NB4 (cell line): ENCODE measurements at places on chromosomes 2 and 18.

DNA sequence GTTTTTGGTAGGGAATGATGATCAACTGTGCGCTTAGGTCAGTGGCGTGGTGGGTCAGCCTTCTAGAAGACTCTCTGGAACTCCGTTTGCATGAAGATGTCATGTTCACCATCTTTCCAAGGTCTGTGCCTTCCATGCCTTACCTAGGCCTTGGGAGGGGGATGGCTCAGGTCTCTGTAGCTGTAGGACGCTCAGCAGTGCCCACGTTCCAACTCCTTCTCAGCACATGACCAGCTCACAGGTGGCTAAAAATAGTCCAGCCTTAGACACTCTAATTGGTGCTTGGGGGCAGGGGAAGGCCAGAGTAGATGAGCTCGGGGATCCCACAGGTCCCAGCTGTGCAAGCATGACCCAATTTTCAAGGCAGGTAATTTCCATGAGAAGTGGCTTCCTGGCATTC, 42.3 kb upstream of the TEX51 start:
- no peak for DNase-seq

DNA sequence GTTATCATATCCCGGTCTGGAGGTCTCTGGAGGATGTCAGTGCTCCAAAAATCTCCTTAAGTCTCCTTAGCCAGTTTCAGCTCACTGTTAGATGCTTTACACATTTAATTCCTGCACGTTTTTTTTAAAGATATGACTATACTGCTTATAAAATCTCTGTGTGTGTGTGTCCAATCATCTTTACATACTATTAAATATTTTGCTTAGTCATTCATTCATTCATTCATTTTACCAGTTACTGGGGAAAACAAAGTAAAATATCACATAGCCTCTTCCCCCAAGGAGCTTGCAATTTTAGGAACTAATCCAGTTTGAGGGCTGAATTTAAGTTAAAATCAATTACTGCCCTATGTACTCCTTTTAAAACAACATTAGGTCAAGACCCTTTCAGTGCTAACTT, 293.2 kb upstream of the LYPD1 start:
- no peak for DNase-seq

- no peak for DNase-seq
These were observed 135.0 kb downstream of the SMAD7 start for GRCh38 chr18:48815581-48816324.

GRCh38 chr2:105545730-105546627, 147.1 kb upstream of the FHL2 start:
- peak; percentile 72 for DNase-seq

GRCh38 chr2:39996653-39997080, 217.6 kb upstream of the THUMPD2 start:
- DNase-seq: peak; percentile 49

DNA sequence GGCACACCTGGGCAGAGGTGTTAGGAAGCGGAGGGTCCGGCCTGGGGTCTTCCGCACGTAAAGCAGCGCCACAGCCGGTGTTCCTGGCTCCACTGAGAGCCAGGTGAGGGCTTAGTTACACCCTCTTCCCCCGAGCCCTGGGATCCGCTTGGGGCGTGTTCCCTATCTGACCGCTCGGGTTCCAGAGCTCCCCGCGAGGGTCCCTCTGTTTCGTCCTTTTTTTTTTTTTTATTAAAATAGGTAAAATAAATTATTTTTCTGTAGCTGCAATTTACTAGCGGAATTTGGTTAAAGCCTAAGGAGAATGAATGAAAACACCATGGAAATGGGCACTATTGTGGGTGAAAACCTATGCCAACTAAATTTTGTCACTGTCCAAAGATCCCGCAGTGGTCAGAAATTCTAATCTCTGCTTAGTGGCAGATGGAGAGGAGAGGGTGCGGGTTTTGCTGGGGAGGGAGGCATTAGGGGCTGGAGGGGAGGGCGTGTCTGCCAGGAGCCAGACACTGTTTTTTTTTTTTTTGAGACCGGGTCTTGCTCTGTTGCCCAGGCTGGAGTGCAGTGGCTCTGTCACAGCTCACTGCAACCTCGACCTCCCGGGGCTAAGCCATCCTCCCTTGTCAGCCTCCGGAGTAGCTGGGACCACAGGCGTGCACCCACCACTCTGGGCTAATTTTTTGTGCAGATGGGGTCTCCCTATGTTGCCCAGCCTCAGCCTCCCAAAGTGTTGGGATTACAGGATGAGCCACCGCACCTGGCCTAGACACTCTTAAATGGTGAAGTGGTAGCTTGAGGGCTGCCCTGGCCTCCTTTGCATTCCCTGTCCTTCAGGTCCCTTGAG, 834 bp downstream of the PDCL3 start:
- DNase-seq: no peak

- peak; percentile 46 for DNase-seq
These were observed 51.4 kb downstream of the IL1RL2 start for GRCh38 chr2:102238039-102238756.

DNA sequence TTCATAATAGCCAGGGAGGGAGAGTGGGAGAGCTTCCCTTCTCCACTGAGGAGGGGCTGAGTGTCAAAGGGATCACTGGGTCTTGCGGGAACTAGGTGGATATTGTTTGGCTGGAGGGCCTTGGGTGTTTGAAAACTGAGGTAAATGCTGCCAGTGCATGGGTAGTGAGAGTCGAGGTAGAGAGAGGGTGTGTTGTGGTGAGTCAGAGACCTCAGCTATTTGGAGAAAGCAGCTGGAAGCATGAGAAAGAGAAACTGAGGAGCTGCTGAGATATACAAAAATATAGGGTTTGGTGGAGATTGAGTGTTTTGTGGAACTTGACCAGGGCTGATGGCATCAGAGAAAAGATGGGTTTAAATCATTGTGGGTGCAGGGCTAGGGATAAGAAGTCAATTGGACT, 127.0 kb upstream of the CCDC195 start:
- no peak for DNase-seq

GRCh38 chr2:28117104-28117596, 226.6 kb downstream of the BABAM2 start:
- DNase-seq: no peak

- DNase-seq: no peak
These were observed 237.5 kb downstream of the LDLRAD4 start for GRCh38 chr18:13455960-13456481.

- no peak for DNase-seq
These were observed 65.2 kb upstream of the MYCN start for GRCh38 chr2:15874854-15875804.

DNA sequence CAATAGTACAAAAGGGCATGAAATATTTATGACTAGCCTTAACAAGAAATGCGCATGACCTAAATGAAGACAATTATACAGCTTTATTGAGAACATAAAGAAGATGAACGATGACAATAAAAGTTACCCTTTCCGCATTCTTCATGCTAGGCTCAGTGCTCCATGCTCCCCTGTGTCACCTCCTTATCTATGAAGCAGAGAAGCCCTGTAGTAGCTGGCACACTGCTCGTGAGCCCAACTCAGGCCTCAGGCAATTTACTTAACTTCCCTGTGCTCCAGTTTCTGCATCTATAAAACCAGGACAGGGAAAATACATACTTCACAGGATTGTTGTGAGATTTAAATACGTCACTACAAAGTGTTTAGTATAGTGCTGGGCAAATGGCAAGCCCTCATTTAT, 34.5 kb upstream of the NABP1 start:
- DNase-seq: no peak

GRCh38 chr2:238425979-238426567, 654 bp upstream of the ASB1 start:
- peak; percentile 88 for DNase-seq

GRCh38 chr2:129765678-129766351, 213.7 kb upstream of the RAB6C start:
- DNase-seq: no peak

DNA sequence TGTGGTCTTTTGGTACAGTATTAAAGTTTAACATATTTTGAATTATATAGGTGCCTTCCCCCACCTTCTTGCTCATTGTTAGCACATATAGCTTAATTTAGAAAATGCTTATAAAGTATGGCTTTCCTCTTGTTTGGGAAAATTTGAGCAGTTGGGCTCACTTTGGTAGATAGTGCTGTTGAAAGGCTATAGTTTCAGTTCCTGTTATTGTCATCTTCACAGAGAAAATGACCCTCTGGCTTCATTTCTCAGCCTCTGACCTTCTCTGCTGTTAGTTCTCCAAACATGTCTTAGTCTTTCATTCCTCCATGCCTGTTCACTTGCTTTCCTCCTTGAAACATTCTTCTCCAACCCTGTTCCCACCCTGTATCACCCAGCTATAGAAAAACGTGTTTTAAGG, 200.6 kb downstream of the WDR7 start:
- DNase-seq: peak; percentile 41

- DNase-seq: no peak
These were observed 14.9 kb upstream of the KDM3A start for GRCh38 chr2:86426271-86426670.
